ENCODE measurements at places on chromosomes 2 and 18.

DNA sequence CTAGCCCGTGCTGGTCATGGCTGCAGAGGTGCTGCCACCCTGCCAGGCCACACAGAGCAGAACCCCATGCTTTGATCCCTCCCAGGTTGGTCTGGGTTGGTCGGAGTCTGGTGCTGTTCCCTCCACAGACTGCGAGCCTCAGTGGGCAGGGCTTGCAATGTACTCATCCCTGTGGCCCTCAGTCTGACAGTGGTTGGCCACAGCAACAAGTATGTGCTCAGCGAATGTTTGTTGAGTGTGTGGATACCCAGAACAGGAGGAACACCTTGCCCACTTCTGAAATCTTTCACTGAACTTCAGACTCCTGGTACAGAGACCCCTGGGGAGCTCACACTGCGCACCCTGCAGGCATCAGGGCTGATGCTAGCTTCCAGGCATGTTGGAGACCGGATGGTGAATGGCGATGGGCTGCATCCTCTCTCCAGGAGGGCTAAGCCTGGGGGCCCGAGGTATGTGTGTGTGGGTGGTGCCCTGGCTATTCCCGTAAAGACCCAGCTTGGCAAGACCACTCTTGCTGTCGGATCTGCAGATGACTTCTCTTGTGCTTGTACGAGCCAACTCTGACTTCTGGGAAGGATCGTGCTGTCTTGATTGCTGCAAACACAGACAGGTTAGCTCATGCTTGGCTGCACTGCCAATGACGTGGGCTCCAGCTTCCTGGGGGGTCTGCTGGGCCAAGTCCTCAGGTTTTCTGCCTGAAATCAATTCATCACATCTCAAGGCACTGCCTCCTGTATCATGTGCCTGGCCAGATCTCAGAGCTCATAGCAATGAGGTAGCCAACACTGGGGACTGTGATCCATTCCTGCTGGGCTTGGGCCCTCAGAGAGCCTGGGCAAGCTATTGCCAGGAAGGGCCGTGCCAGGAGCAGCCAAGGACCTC, 43.7 kb downstream of the RHOB start:
- peak; percentile 98 for DNase-seq

GRCh38 chr2:225112362-225113126, 70.3 kb upstream of the DOCK10 start:
- no peak for DNase-seq

GRCh38 chr2:144385381-144385780, 134.5 kb downstream of the ZEB2 start:
- no peak for DNase-seq

GRCh38 chr2:182915369-182916326, 49.2 kb upstream of the FRZB start:
- DNase-seq: no peak

DNA sequence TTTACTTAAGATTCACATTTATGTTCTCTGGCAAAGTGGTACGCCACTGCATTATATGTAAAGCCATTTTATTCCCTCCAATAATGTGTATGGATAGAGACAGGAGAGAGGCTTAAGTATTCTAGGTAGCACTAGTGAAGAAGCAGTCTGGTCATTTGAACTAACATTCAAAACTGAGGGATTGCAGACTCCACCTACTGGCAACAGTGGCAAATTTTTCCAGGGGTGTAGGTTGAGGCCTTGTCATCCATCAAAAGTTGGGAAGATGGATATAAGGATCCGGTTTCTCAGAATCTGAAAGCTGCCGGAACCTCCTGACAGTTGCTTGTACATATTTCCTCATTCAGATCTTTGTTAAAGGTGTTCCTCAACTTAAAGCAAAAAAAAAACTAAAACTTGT, 465.5 kb upstream of the FSHR start:
- no peak for DNase-seq

- no peak for DNase-seq
Measured at GRCh38 chr18:40631319-40631718, 1323.7 kb upstream of the PIK3C3 start.

GRCh38 chr2:88666576-88666975, 24.9 kb upstream of the RPIA start:
- no peak for DNase-seq

DNA sequence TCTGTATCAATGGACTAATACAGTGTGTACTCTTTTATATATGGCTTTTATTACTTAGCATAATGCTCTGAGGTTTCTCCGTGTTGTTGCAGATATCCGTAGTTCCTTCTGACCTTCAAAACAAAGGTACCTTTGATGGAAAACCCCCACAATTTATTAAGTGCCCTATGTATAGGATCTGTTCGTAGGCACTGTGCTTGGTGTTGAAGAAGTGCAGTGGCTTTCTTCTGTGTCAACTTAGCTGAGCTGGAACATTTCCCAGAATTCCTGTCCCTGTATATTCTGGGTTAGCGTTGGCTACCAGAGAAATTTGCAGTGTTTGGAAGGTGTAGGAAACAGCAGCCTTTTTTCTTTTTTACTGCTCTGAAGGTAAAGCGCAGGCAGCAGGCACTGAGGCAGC, 56.3 kb upstream of the MSH2 start:
- DNase-seq: no peak

DNA sequence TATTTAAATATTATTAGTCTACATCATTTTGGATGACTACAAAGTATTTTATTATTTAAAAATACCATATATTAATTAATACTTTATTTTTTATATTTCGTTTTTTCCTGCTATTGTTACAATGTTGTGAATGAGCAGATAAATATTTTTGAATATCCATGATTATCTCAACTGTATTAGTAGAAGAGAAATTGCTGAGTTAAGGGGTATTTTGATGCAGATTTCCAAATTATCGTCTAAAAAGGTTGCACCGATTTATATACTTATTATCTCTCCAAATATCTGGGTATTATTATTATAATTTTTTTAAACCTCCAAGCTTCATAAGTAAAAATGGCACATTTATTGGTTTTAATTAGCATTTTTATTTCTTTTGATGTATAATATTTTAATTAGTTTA, 8.9 kb upstream of the IL1RL1 start:
- no peak for DNase-seq

GRCh38 chr2:22035361-22035830, 911.6 kb downstream of the TDRD15 start:
- no peak for DNase-seq

- DNase-seq: no peak
Measured at GRCh38 chr18:71998547-71999097, 545.5 kb downstream of the CBLN2 start.

GRCh38 chr2:69499966-69500365, 62.7 kb upstream of the NFU1 start:
- no peak for DNase-seq

DNA sequence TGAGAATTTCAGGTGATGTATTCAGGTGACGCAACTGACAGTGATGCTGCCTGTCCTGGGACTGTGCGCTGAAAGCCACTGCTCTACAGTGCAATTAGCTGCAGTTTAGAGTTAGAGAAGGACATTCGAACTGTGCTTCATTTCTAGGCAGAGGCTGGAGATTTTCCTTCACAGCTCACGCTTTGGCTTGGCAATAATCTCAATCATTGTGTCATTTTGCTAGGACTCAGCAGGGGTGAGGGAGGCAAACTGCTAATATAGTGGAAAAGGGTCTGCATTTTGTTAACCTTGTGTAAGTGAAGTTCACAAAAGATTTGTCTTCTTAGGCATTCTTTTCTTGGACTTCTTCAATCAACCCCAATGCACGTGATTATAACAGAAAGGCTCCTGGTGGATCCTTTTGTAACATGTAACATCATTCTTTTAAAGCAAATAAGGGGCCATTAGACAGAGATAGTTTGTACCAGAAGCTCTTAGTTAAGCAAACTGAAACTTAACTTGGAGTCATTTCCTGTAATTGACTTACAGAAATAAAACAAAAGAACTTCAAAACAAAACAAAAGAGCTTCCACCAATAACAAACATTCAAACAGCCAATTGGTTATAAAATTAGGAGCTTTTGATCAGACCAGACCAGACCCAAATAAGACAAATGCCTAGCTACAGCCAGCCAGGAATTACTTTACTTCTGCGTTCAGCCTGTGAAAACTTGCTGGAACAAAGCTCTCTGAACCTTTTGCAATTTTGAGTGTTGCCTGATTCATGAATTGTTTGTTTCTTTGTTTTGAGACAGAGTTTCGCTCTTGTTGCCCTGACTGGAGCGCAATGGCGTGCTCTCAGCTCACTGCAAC, 1376.3 kb upstream of the CELF4 start:
- DNase-seq: no peak

DNA sequence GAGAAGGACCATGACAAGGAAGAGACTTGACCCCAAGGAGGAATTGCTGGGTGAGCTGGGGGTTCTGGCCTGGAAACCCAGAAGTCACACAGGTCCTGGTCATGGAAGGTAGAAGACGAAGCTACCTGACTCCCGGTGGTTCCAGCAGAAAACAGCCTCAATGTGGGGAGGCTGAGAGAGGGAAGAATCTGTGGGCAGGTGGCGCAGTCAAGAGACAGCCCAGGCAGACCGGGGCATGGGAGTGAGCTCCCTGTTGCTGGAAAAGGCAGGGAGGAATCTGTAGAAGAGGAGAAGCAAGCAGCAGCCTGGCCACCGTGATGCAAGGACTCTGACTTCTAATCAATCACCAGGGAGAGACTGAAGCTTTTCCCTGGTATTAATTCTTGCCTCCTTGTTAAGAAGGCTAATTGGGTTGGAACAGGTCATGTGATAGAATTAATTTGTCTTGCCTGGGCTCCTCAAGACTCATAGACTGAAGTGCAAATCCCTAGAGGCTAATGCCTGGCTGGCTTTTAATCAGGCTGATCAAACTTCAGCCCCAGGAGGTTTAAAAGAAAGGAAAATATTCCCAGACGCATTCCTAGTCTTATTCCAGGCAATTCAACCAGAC, 30.1 kb downstream of the CNGA3 start:
- no peak for DNase-seq

DNA sequence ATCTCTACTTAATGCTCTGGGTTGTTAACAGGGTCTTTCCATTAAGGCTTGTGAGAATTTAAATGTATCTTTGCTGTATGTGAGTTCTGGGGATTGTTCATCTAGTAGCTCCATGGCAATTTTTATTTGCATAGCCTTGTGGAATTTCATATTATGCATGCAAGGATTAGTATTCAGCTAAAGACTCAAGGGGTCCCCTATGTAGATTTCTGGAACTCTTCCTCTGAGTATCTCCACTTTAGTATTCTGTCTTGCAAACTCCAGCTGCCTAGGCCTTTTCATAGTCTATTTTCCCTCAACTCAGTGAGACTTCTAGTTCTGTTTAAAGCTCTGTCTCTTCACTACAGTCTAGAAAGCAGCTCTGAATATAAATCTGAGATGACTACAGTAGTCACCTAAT, 304.6 kb upstream of the REV1 start:
- no peak for DNase-seq

GRCh38 chr18:43680096-43680495, 402.8 kb upstream of the SYT4 start:
- DNase-seq: no peak

GRCh38 chr18:46555724-46556123, 101.3 kb downstream of the LOXHD1 start:
- no peak for DNase-seq

DNA sequence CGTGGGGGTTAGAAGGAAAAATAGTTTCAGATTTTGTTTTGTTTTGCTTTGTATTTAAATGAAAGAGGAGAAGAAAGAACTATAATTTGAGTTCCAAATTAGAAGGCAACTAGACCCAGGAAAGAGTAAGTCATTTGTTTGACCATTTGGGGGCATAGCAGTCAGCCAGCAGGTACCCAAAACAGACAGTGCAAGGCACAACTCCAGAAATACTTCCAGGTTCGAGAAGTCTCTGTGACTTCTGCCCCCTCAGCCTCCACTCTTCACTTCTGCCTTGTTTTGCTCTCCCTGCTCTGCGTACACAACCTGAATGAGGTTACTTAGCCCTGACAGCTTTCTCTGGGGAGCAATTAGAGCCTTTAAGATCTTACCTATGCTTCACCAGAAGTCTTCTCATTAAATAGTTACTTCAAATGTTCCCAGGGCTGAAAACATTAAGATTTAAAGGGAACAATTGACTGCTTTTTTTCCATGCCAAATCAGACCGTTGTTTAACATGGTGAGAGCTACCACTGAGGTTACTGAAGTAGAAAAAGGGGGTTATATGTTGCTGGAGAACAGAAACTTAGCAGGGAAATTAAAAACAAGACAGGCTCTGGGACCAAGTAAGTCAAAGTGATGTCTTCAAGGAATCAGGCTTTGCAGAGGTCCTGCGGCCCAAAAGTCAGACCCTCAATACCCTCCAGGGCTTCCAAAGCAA, 216.9 kb downstream of the BCL11A start:
- no peak for DNase-seq

DNA sequence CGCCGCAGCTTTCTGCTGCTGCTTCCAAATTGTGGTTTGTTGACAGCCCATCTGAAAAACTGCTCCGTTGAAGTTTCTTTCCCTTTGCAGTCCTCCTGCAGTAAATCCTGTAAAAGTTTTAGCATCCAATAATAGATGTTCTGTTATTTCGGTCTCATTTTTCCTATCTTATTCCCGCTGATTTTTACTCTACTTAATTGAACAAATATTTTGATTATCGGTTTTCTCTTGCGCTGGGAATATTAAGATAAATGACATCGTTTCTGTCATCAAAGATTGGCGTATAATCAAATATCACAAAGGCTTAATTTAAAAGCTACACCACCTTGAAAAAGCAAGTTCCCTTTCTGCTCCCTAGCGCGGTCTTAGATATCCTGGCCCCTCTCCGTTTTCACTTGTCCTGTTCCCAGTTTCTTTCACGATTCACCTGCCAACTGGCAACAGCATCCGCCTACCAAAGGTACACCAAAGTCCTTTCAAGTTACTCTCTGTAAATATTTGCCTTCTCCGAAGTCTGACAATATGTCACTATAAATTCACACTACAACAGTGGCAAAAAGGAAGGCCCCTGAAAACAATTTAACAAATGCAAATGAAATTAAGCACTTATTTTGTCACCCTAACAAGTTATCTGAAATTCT, 1.0 kb upstream of the STRN start:
- no peak for DNase-seq

DNA sequence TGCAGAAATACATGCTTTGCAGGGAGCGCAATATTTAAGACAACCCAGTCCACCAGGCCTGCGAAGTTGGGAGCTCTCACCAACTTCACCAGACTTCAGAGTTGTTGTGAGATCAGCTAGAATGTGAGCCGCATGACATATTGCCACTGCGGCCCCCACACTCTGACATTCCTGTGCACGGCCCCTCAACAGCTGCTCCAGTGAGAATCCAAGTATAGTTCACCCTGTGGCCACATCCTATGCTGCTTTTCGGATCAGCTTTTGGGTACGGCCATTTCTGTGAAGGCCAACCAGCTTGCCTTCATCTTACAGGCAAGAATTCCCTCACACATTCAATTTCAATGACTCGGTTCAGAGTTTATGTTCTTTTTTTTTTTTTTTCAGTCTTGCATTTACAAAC, 177.8 kb downstream of the SOX11 start:
- DNase-seq: no peak

DNA sequence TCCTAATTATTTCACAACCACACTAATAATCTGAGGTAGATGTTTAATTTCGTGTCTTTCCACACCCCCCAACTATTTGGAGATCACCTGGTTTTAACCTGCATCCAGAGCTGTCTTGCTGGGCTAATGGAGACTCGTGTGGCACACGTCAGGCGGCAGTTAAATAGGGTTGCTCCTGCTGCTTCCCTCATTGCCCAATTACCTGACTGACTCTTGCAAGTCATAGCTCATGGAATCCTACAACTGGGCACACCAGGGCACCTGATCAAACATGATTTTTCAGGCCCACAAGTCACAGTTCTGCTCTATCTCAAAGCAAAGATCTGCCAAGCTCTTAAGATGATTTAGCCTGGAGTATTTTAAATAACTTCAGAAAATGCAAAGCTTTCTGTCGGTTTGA, 1430.4 kb upstream of the ACVR2A start:
- no peak for DNase-seq

GRCh38 chr2:120930236-120930635, 194.6 kb downstream of the GLI2 start:
- no peak for DNase-seq

Measured in vagina (tissue), 2 donors.